Activated naive CD4-positive, alpha-beta T cell treated with anti-CD3 and anti-CD28 coated beads, Interleukin-2, amount 50 U/mL, for 16 hours (primary cell): ENCODE measurements at places on chromosomes 6 and 20.

DNA sequence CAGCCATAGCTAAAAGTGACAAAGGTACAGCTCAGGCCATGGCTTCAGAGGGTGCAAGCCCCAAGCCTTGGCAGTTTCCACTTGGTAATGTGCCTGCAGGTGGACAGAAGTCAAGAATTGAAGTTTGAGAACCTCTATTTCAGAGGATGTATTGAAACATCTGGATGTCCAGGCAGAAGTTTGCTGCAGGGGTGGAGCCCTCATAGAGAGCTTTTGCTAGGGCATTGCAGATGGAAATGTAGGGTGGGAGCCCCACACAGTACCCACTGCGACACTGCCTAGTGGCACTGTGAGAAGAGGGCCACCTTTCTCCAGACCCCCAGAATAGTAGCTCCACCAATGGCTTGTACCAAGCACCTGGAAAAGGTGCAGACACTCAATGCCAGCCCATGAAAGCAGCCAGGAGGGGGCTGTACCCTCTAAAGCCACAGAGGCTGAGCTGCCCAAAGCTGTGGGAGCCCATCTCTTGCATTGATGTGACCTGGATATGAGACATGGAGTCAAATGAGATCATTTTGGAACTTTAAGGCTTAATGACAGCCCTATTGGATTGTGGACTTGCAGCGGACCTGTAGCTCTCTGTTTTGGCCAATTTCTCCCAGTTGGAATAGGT, 1299.4 kb upstream of the MAP3K7 start:
- DNase-seq = no peak

DNA sequence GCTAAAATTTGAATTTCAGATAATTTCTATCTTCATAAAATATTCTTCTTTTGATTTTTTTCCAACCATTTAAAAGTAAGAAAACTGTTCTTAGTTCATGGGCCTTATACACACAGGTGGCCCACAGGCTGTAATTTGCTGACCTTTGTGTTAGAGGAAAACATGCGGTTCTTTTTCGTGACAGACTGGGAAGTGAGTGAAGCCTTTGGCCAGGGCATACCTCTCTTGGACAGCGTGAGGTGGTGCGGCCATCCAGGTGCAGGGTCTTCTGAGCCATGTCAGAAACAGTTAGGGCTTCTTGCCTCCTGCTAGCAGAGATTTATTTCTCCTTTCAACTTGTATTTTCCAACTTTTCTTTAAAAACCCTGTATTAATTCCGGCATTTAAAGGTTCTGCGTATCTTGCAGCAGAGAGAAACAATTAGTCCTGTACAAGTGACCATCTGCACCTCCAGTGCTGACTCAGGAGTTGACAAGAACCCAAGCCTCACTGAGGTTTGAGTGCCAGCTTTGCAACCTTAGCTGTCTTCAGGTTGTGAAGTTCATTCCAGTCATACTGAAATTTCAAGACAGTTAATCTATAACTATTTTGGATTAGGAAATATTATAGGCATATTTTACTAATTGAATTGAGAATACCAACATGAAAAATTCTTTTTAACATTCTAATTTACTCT, 177.8 kb downstream of the LY86 start:
- DNase-seq = no peak

GRCh38 chr6:25714765-25715164, 39.8 kb upstream of the SLC17A4 start:
- DNase-seq = no peak

GRCh38 chr6:1487239-1487638, 97.9 kb downstream of the FOXF2 start:
- no peak for DNase-seq

- peak; percentile 40 for DNase-seq
Measured at GRCh38 chr6:36593569-36594028, 563 bp upstream of the SRSF3 start.

DNA sequence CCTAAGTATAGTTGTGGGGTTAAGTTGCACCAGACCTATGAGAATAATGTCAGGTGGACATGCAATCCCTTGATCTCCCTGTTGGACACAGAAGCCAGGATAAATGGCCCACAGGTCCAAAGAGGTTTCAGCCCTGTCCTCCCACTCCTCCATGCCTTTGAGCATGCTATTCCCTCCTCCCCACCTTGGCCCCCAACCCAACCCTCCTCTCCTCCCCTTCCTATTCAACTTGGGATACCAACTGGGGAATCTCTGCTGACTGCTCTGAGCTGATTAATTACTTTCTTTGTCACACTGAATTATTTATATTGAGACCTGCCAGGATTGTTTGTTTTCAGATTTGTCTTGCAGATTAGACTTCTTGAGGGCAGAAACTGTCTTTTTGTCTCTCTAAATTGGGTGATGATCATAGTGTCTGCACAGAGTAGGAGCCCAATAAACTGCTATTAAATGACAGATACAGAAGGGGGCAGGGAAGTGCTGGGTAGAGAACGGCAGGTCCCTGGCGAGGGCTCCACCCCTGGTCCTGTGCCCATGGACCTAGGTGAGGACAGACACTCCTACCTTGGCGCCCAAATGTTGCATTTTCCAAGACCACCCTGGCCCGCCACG, 120.9 kb downstream of the UNC5CL start:
- DNase-seq = no peak

DNA sequence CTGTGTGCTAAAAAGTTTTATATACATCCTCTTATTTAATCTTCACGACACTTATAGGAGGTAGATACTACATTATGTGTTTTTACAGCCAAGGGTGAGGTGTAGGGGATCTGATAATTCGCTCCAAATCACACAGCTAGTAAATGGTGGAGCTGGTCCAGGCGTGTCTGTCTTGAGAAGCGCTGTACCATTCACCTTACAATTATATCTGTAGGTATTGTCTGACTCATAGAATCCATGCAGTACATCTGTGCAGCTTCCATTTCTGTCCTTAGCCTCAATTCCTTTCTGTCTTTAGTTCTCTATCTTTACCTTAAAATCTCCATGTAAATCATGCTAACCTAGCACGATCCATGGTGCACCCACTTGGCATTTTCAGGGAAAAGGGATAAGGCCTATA, 120.7 kb downstream of the CARMIL1 start:
- no peak for DNase-seq

- DNase-seq = no peak
Measured at GRCh38 chr6:117448732-117449485, 23.2 kb upstream of the ROS1 start.

DNA sequence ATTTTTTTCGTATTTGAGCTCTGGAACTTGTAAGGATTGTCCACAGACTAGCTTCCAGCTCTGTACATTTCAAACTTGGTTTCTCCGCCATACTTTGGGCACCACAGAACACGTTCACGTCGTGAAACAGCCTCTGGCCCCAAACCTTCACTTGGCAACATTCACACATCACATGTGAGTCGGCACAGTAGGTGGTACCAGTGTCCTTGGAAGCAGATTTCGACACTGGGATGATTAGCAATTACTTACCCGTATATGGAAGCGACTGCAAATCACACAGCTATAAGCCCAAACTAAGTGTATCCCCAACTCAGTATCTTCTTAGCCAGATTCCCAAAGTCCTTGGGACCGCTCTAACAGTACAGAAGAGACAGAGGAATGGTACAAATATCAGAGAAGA, 60.2 kb downstream of the MAFB start:
- no peak for DNase-seq

DNA sequence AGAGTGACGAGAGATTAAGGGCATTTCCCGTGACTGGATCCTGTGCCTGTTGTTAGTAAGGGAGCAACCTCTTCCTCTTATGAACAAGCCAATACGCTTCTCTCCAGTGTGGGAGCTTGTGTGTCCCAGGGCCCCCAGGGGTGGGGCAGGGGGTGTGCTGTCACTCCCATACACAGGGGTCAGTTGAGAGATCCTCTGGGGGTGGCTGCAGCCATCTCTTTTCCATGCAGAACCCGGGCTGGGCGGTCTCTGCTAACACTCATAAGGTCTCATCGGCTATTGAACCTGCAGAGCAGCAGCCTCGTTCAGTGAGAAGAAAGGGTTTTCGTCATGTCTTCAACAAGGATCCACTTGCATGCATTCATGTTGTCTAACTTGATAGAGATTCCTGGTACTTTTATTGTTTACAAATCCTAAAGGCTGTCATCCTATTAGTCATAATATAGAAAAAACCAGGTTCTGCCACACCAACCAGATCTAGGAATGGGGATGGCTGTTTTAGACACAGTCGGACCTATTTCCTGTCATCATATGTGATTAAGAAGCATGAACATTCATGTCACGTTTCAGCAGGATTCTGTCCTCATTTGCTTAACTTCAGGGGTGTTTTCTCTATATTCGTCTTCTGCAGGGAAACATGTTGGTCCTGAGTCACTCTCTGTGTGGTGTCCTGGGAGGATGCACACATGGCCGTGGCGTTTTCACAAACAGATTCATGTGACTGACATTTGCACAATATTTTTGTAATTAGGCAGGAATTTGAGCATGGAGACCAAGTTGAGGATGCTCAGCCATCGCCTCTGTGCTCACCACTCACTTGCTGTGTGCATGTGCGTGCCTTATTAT, 13.3 kb upstream of the THBS2 start:
- DNase-seq = no peak
